Central memory CD8-positive, alpha-beta T cell (primary cell): ENCODE measurements at places on chromosomes 3 and 15.

DNA sequence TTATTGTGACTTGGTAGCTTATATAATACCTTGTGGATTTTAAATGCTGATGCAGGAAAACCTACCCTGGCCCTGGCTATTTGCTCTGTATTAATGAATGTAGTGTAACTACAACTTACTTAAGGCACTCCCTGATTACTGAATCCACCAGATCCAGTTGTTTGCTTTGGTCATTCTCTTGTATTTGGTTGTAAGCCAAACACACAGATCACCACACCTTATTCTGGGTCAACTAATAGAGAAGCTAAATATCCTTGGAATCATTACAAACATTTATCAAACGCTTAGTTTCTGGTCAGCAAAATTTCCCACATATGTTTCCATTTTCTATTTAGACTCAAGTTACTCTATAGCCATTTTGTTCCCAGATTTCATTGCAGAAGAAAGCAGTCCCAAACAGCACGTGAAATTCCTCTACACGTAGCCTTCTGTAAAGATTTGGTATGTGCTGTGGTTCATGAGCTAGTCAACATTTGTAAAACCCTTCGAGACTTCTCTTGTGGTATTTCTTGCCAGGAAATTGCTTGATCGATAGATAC lies 322.6 kb downstream of the MEX3B start:
- DNase-seq = no peak

DNA sequence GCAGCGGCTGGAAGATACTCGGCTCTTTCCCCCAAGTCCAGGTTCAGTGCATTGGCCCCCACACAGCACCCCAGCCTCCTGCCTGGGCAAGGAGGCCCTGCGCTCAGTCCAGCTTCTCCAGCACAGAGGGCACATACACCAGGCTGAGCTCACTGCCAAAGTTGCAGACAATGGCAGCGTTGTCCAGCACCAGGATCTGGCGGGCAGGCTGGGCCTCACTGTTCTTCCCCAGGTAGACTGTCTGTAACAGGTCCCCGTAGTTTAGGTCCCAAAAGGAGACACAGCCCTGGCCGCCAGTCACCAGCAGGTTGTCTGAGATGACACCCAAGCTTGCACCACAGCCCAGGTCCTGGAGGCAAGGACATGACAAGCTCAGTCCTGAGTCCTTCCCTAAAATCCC lies 32.9 kb downstream of the PTPN23 start:
- DNase-seq = no peak

GRCh38 chr3:175149675-175150074 lies 290.5 kb downstream of the NAALADL2 start:
- DNase-seq = no peak

GRCh38 chr3:78260388-78260787 lies 1220.5 kb downstream of the ROBO2 start:
- DNase-seq = no peak

- no peak for DNase-seq
Observed at GRCh38 chr15:27057904-27058645, 87.1 kb downstream of the GABRG3 start.

GRCh38 chr3:59386165-59386564 lies 336.3 kb upstream of the CFAP20DC start:
- DNase-seq = no peak

DNA sequence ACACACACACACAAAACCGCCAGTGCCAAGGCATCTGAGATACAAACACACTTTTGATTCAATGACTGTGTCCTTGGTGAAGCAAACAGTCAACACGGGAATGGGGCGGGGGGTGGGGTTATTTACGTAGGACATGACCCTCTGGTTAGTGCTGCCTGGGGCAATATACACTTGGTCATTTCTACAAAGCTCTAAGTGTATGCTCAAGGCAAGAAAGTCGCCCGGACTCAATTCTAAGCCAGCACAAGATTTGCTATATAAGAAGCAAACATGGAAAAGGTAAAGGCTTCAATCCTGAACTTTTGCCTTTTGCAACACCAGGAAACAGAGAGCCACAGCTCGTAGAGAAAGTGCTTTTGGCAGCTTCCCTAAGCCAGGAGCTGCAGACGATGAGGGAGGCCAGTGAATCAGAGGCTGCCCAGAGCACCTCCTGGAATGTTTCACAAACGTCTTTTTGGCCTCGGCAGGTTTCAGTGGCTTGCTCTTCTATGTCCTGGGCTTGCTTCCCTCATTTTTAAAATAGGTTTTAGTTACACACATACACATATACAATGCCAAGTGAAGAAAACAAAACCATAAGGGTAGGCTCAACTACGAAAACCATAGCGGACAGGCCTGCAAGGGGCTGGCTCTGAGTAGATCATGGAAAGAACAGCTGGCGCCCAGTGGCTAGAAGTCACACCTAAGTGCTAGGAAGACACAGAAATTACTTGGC lies 73.6 kb downstream of the TM4SF4 start:
- no peak for DNase-seq

DNA sequence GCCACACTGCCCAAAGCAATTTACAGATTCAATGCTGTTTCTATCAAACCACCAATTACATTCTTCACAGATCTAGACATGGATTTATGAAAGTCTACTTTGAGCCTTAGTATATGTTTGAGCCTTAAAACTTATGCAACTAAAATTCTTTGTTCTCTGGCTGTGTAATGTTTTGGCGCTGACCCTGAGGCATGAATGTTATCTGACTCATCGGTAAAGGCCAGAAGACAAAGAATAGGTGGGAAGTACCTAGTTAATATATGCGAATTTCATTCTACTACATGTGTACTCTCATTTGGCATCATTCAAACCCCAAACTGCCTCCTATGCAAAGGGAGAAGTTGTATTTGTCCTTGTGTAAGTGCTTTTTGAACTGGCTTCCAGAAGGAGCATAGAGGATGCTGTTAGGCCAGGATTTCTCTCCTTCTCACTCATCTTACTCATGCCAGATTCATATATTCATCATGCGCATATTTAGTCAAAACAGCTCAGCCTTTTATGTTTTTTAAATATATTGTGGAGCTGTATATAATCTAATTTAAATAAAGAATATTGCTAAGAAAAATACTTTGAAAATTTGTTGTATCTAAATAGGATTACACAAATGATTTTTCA lies 204.2 kb downstream of the NFKBIZ start:
- DNase-seq = no peak

GRCh38 chr3:133857767-133858166 lies 37.9 kb downstream of the RAB6B start:
- DNase-seq = no peak

GRCh38 chr3:143608966-143609365 lies 239.3 kb downstream of the SLC9A9 start:
- no peak for DNase-seq

DNA sequence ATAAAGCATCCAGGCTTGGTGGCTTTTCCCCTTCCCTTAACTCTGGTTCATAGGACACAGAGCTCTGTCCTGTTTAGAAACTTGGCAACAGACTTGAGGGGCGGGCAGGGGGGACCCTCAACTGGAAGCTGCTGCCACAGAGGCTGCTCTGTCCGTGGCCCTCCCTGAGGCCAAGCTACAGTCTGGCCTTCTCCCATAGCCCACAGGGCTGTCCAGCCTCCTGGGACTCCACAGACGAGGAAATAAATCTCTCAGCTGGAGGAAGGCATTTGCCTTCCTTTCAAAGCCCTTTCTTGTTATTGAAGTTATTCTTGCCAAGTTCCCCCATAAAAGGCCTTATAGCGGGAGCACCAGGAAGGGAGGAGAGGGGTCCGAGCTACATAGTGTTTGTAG lies 248.8 kb upstream of the TPM1 start:
- DNase-seq = no peak

DNA sequence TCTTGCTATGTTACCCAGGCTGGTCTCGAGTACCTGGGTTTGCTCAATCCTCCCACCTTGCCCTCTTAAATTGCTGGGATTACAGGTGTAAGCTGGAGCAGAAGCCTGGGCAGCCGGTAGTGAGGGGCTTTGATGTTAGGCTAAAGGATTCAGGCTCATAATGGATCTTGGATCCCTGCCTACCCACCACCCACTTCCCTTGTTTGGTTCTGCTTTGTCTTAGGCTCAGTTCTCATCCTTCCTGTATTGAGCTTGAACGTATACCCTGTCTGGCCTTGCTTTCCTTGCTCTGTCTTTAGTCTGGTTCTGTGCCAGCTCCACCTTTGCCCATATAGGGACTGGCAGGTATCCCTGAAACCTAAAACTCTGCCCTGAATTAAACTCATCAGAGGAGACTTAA lies 1.7 kb downstream of the PPCDC start:
- DNase-seq = no peak

DNA sequence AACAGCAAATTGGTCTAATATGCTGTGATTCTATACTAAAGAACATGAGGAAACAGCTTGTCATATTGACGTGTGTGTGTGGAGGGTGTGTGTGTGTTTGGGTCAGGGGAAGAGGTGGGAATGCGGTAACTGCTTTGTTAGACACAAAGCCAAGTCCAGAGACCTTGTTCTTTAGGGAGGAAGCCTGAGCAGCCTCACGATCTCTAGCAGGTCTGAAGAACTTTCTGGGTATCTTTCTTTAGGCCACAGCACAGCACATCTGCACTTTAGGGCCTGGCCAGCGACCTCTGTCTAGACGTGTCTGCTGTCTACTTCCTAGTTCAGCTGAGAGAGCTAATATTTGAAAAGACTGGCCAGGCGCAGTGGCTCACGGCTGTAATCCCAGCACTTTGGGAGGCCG lies 220.0 kb upstream of the TPRG1 start:
- no peak for DNase-seq
